PC-3 (cell line): ENCODE measurements at places on chromosomes 1 and 21. TPM values are rescaled to one million over a fixed set of nuclear protein-coding genes. Genes with fewer than 3 reads are reported as not detected.

Gene USH2A
- total RNA-seq = not detected in 2 replicates

Gene CGN
- total RNA-seq = 13.3 and 20.1 TPM in 2 replicates

Gene CSF3R
- total RNA-seq = not detected in 2 replicates

Gene LHX4
- total RNA-seq = 0.04 TPM in 1 of 2 replicates, not detected in the other

GRCh38 chr1:239858529-239858928, 233.2 kb upstream of the FMN2 start:
- DNase-seq = no peak

GRCh38 chr21:43703035-43703880, 15.7 kb upstream of the PDXK start:
- no peak for DNase-seq

- no peak for DNase-seq
Observed at GRCh38 chr1:174480324-174480723, 32.6 kb downstream of the GPR52 start.

GRCh38 chr1:211781260-211781659, 49.3 kb downstream of the LPGAT1 start:
- no peak for DNase-seq

DNA sequence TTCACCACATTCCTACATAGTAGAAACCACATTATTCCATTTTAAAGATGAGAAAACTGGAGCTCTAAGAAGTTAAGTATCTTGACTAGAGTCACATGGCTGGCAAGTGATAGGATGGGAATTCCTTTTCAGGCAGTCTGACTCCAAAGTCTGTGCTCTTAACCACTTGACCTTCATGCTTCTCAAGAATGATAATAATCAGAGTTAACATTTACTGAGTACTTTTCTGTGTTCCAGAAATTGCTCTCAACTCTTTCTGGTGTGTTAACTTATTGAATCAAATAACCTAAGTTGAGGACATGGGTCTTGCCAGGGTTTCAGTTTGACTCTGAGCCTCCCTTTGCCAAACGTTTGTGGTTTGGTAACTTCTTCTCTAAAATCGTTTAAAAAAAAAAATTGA, 169.4 kb downstream of the RASAL2 start:
- DNase-seq = no peak
